ENCODE measurements at places on chromosomes 12 and 14.

GRCh38 chr14:77570706-77571268 lies 45.6 kb downstream of the SPTLC2 start:
- DNase-seq, result no peak

DNA sequence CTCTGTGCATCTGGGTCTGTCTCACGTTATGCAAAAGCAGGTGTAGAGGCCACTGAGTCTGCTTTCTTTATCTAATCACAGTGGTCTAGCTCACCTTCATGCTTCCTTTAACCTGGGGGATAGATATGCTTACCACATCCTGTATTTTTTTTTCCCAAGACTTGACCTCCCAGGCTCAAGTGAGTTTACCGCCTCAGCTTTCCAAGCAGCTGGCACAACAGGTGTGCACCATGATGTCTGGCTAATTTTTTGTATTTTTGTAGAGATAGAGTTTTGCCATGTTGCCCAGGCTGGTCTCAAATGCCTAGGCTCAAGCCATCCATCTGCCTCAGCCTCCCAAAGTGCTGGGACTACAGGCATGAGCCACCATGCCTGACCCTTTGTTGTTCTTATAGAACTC lies 236.0 kb downstream of the ATP23 start:
- no peak for DNase-seq

DNA sequence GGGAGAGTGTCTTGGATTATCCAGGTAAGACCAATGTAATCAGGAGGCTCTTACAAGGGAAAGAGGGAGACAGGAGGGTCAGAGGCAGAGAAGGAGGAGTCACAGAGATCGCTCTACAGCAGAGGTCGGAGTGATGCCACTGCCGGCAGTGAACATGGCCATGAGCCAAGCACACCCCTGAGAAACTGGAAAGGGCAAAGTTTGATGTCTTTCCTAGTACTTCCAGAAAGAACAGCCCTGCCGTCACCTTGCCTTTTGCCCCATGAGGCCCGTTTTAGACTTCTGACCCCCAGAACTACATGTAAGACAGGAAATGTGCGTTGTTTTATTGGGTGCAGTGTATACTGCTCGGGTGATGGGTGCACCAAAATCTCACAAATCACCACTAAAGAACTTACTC lies 133.7 kb downstream of the CALM1 start:
- no peak for DNase-seq

DNA sequence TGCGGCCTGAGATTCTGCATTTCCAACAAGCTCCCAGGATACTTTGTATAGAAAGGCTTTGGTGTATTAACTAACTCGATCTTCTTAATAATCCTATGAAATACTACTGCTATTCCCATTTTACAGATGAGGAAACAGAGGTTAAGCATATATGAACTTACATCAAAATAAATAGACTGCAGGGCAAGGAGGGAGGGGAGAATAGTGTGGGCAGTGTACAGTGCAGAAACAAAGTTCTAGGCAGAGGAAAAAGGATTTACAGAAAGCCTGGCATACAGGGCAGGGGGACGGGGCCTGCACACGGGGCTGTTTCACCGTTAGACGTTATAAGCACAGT lies 19.0 kb downstream of the NINJ2 start:
- DNase-seq, result no peak

GRCh38 chr12:124595444-124595843 lies 28.0 kb upstream of the NCOR2 start:
- DNase-seq, result no peak

Measured in CD4-positive, alpha-beta T cell treated with Interleukin-15 for 4 hours (primary cell).